ENCODE measurements at places on chromosomes 4 and X.
A peak's percentile ranks its signal among the peaks of the same experiment; 100 is the strongest.

DNA sequence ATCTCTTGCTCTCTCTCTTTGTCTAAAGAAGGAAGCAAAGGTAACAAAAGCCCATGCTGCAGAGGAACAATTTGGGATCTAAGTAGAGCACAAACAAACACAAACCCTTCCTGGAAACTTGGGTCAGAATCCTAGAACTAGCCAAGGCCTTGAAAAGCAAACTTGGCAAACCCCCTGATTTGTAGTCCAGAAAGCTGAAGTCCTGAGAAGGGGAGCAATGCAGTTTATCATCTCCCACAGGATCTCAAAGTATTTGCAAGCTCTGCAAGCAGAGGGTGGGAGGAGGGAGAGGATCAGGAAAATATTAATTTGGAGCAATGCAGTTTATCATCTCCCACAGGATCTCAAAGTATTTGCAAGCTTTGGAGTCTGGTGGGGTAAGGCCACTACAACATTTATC is 379.5 kb upstream of the FGF13 start:
- no peak for DNase-seq

GRCh38 chrX:7062276-7062675 is 85.2 kb upstream of the STS start:
- DNase-seq, result no peak

GRCh38 chrX:111568354-111568753 is 56.9 kb downstream of the SERTM2 start:
- DNase-seq, result no peak

DNA sequence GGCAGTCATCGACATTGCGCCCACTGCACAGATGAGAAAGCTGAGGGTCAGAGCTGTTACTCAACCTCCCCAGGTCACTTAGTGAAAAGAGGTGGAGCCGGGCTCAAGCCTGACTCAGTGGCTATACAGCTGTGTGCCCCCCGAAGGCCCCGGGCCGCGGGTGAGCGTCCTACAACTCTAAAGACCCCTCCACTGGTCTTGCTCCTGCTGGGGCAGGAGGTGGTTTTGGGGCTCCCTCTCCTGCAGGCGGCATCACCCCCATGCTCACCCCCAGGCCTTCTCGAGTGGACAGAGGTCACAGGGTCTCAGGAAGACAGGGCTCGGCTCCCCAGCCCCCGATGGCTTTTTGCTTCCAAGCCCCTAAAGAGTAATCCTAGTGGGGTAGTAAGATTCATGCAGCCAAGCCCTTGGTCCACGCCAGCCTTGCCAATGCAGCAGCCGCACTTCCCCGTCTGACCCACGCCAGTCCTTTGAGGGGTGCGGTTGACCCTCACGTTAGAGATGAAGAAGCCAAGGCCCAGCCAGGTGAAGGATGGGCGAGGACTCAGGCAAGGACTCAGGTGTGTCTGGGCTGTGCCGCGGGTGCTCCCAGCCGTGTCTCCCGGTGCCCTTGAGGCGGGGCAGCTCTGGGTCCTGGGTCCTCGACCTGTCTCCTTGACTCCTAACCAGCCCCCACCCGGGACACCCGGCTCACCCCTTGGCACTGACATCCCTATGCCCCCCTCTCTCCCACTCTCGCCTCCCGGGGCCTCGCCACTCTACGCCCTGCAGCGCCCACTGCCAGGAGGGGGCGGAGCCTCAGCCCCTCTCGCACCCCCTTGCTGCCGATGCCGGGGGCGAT is 200.4 kb downstream of the AFAP1 start:
- no peak for DNase-seq

DNA sequence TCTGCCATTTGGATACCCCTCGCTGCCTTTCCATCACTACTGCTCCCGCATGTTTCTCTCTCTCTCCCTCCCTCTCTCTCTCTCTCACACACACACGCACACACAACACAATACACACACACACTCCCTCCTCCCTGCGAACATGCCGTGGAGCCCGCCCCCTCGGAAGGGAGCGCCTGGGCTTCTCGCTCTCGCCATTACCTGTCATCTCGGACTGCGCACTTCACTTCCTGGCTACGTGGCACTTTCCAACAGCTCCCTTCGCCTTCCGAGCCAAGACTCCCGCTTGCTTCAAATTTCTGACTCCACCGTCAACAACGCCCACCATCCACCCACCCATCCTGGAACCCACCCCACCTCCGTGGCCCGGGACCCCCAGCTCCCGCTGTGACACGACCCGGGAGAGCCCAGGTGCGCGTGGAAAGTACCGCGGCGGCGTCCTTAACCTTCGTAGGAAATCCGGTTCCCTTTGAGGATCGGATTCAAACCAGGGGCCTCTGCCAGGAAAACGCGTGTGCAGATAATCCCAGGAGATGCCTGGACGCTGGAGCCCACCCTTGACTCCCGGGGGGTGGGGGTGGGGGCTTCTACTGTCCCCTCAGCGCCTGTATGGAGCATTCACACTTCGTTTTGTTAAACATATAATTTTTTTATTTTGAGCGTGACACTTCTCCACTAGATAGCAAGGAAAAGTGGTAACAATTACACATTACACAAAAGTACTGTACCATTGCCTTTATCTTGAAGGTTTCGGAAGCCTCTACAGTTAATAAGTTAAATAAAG is 12.5 kb downstream of the ARX start:
- DNase-seq, result no peak

- DNase-seq, result no peak
Measured at GRCh38 chr4:14614840-14615239, 387.4 kb upstream of the CPEB2 start.

- no peak for DNase-seq
Measured at GRCh38 chrX:150421816-150422215, 58.7 kb downstream of the MAMLD1 start.

- DNase-seq, result peak; percentile 13
Measured at GRCh38 chr4:168183717-168184571, 91.6 kb downstream of the ANXA10 start.

GRCh38 chr4:101328063-101328602 is 19.2 kb downstream of the PPP3CA start:
- no peak for DNase-seq

DNA sequence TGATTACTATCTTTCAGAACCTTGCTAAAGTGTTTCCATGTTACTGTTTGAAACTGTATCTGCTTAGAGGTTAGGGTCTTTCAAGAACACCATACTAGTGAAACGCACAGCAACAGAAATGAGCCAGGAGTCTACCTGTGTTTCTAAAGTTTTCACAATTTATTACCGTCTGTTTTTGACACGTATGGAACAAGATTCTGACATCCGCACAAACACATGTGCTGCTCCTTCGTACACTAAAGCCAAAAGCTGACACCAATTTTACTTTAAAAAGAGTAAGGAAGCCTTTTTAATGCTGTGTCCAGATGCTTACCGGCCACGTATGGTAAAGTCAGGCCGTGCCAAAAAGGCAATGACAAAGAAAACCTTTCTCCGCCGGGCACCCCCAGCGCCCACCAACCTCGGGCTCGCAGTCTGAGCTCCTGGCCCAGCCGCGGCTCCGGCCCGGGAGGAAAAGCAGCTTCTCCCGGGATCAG is 532 bp downstream of the RPS4X start:
- DNase-seq, result no peak

- DNase-seq, result no peak
Measured at GRCh38 chr4:69030326-69030725, 65.9 kb upstream of the UGT2B7 start.

DNA sequence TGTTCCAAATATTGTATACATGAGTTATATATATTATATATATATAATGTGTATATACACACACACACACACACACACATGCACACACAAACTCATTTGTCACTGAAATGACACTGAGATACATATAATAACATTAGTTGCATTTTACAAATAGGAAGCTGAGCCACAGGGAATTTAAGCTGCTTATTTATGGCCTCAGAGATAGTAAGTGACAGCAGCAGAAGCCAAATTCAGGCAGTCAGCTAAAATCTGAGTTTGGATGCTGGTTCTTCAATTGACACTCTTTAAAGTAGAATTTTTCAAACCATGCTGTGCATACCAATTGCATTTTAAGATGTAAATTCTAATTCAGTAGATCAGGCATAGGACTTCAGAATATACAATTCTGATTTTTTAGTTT is 163.3 kb upstream of the CTSO start:
- DNase-seq, result no peak

DNA sequence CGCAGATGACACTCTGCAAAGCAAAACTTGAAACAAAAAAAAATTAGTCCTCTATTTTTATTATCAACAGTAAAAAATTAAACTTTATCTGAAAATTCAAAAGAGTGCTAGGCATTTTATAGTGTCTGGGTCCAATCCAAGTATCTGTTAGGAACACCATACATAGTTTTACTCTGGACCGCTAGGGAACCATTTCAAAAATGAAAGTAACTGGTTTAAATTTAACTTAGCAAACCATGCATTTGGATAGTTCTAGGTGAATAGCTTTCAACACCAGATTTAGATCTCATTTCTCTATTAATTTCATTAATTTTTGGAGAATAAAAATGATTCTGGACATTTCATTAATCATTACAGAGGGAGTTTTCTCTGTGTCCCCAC is 1.2 kb downstream of the KLKB1 start:
- no peak for DNase-seq

- DNase-seq, result no peak
Measured at GRCh38 chr4:338759-339097, 1.1 kb downstream of the ZNF141 start.

DNA sequence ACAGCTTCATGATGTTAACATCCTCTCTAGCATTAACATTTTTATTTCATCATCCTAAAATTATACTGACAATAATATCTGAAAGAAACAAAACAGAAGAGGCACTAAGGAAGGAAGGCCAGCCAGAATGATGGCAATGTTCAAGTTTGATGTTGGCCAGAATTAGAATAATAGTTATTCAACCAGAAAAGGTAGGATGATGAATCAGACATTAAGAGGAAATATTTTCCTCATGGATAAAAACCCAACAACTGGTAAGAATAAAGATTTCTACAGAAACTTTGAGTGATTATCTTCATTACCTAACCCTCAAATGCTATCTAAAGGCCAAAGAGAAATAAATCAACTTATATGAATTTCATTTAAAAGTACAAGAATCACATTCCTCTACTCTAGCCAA is 105.2 kb downstream of the PDE5A start:
- DNase-seq, result no peak

- no peak for DNase-seq
Measured at GRCh38 chr4:185624259-185624589, 88.9 kb upstream of the PDLIM3 start.

DNA sequence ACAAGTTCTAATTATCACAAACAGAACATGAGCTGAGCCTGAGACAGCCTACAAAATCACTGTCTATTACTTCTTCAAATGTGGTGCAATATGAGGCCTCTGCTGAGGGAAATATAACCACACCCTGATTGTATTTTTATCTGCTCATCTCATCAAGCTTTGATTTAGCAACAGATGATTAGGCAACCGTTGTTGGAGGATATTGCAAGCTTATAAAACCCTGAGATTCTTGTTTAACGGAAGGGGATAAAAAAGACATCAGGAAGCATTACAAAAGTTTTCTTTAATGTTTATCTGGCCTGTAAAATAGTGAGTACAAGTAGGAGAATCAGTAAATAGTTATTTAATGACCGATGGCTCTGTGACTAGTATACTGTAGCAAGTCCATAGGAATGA is 108.5 kb downstream of the ZNF330 start:
- DNase-seq, result no peak

DNA sequence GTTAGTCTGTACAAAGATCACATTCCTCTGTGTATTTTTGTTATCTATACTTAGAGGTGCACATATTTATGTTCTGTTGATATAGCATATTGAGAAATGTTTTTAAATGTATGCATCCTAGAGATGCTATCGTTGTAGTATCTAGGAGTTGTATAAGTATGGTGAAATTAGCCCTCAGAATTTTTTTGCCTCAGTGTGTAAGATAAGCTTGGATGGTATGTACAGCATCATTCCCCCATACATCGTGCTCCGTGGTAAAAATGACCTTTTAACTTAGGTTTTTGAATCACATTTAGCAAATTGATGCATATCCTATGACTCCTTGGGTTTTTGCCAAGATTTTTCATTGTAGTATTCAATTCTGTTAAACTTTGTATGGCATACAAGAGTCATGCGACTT is 113.5 kb downstream of the RPA4 start:
- DNase-seq, result no peak

GRCh38 chr4:182250446-182250845 is 7.2 kb downstream of the TENM3 start:
- DNase-seq, result no peak

- peak; percentile 77 for DNase-seq
Measured at GRCh38 chr4:139528377-139529005, 27.5 kb downstream of the SETD7 start.

- peak; percentile 31 for DNase-seq
Measured at GRCh38 chrX:1554469-1555210, 17.7 kb upstream of the P2RY8 start.

GRCh38 chrX:74890676-74891430 is 34.4 kb downstream of the NEXMIF start:
- no peak for DNase-seq

GRCh38 chr4:173038192-173038896 is 130.3 kb upstream of the GALNT7 start:
- DNase-seq, result no peak

- no peak for DNase-seq
Measured at GRCh38 chr4:78418406-78418805, 133.2 kb upstream of the ANXA3 start.

- DNase-seq, result no peak
Measured at GRCh38 chr4:73139991-73140390, 70.5 kb upstream of the COX18 start.

DNA sequence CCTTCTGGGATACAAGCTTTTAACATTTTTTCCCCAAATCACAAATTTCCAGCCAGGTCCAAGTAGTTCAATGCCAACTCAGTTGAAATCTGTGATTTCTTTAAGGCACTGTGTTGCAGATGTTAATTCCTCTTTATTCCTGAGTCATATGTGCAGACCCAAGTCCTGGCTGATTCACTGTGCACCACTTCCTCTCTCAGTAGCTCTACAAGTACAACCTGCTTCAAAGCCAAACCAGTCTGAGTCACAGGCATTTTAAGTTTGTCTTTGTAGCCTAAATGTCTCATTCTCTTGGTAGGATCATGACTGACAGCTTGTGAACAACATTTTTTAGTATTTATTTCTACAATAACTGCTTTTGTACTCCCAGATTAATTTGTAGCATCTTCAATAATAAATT is 165.6 kb upstream of the S100G start:
- no peak for DNase-seq

DNA sequence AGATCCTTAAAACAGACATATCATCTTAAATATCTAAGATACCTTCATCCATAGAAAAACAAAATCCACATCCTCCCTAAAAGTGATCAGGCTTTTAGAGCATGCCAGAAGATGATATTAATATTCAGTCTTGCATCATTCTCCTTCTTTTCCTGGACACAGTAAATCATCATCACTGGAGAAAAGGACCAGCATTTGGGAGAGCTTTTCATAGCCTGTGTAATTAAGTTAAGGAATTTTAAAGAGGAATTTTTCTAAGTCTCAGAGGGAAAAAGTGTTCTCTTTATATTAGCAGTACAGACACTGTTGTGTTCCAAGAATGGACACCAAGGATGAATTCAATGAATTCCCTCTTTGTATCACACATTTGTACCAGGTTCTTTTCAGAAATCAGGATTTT is 696 bp downstream of the SCRG1 start:
- no peak for DNase-seq
